Kidney glomerular epithelial cell (primary cell): ENCODE measurements at places on chromosomes 5 and 9.

DNA sequence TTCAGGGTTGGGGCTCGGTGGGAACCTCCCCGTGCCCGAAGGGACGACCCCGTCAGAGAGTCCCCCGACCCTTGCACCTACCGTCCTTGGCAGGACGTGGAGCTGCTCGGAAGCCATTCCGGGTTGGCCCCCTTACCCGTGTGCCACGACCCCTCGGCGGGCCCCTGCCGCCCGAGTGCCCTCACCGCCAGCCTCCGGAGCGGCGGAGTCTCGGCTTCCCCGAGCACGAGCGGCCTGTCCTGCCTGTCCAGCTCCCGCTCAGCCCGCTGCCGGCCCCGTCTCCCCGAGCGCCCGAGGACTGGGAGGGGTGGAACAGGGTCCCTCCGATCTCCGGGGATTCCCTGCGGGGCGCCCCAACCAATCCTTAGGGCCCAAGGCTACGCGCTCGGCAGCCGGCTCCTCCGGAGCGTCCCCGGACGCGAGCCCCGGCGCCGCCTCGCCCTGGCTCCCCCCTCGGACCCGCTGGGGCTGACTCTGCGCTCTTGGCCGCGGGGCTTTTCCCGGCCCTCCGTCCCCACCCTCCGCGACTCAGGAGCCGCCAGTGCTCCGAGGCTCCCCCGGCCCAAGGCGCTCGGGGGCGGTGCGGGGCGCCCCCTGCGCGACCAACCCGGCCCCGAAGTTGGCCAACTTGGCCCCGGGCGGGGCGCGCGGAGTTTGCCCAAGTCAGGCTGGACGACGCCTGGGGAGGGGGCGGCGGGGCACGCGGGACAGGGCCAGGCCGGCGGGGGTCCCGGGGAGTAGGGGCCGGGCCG is 654 bp downstream of the ADAMTS2 start:
- no peak for DNase-seq

DNA sequence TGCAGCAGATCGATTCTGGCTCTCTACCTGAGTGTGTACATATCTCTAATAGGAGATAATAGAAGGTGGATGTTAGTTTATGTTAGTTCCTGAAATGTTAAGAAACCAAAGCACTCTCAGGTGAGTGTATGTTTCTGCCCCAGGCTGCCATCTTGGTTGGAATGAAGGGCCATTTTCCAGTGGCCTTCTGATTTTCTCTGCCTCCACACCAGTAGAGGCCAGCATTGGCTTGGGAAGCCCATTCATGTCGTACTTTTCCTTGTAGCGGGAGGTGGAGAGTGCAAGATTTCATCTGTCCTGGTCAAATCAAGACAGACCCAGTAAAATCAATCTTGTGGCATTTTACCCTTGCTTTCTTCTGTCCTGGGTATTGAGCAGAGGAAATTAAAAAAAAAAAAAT is 91.0 kb downstream of the GAS1 start:
- no peak for DNase-seq

DNA sequence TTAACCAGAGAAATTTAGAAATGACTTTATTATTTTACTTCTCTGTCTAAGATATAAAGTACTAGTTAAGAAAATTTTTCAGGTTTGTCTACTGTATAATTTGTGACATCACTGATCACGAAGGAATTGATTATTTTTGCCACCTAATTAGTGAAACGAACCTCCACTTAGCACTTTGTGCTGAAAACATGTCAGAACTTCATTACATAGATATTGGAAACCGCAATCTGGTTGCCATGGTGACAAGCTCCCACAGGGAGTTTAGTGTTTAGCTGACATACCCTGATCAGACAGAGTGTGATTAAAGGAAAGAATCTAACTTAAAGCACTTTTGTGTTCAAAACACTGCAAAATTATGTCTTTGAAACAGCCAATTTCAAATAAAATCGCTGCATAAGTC is 668.4 kb upstream of the CCNG1 start:
- no peak for DNase-seq

DNA sequence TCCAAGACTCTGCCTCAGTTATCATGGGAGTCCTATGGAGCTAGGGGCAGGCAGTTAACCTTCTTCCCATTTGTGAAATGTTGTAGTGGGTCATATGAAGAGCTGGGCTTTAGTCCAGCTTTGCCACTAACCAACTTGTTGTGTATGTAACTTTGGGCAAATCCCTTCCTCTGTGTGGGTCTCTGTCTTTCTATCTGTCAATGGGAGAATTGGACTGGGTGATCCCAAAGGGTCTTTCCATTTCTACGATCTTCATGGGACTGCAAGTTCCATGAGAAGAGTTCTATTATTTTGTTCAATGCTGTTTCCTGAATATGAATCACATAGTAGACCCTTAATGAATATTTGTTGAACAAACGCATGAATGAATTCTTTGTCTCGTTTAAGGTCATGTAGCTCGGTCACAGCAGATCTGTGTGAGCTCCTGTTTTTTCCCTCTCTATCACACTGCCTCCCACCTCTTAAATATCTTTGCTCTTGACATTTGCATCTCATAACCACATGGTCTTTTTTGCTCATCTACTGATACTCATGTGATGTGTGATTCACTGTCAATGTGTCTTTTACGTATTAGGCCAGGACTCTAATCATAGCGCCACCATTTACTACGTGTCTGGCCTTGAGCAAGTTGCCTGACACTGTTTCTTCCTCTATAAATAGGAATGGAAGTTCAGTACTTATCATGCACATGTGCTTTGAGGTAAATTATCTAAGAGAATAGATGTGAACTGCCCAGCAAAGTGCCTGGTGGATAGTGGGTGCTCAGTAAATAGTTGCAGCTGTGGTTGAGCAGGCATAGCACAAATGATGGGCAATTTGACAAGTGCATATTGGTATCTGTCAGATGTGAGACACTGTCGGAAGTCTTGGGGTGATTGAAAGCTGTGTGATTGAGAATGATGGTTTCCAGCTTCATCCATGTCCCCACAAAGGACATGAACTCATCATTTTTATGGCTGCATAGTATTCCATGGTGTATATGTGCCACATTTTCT is 37.4 kb downstream of the PTTG1 start:
- DNase-seq, result peak; percentile 55

DNA sequence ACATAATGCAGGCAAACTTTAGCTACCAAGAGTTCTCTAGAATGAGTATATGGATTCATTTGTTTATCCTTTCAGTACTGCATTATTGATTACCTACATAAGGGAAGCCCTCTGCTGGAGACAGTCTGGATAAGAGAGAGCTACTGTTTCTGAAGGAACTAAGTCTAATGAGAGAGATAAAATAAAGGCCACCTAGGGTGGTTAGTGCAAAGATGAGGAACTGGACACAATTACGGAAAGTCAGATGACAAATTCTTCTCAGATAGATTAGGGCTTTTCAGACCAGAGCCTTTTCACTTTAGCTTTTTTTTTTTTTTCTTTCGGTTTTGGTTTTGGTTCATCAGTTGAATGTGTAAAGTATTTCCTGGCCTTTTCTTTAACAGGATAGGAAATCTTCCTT is 31.3 kb downstream of the ISOC1 start:
- no peak for DNase-seq

- DNase-seq, result no peak
Measured at GRCh38 chr5:29042152-29042551, 2003.8 kb upstream of the CDH9 start.

GRCh38 chr5:132265336-132266030 is 8.0 kb downstream of the PDLIM4 start:
- peak; percentile 92 for DNase-seq

GRCh38 chr9:81182431-81182830 is 506.9 kb downstream of the TLE1 start:
- peak; percentile 95 for DNase-seq

DNA sequence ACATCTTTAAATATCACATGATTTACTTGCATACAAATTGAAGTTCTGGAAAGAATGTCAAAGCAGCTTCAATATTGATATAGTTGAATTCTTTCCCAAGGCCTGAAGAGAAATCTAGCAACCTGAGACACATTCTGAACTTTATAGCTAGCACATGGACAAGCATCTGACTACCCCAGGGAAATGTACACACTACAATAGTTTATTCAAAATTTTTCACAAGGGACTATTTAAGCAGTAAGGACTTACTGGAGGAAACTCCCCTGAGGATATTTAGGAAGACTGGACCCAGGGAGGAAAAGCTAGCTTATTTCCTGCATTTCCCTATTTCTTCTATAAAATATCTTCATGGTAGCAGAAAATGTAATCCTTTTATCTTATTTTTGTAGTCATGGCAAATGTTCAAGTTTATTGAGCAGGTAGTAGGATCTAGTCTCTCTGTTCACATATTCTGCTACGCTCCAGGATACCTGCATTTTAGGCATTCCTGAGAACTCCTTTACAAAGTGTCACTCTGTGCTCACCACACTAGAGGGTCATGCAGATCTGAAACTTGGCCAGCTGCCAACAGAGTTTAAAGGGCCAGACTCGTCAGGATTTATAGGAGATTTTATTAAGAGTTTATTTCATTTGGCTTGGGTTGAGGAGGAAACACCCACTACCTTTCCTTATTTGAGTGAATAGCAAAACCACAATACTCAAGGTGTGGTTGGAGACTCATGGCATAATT is 348.4 kb upstream of the FTMT start:
- peak; percentile 22 for DNase-seq

DNA sequence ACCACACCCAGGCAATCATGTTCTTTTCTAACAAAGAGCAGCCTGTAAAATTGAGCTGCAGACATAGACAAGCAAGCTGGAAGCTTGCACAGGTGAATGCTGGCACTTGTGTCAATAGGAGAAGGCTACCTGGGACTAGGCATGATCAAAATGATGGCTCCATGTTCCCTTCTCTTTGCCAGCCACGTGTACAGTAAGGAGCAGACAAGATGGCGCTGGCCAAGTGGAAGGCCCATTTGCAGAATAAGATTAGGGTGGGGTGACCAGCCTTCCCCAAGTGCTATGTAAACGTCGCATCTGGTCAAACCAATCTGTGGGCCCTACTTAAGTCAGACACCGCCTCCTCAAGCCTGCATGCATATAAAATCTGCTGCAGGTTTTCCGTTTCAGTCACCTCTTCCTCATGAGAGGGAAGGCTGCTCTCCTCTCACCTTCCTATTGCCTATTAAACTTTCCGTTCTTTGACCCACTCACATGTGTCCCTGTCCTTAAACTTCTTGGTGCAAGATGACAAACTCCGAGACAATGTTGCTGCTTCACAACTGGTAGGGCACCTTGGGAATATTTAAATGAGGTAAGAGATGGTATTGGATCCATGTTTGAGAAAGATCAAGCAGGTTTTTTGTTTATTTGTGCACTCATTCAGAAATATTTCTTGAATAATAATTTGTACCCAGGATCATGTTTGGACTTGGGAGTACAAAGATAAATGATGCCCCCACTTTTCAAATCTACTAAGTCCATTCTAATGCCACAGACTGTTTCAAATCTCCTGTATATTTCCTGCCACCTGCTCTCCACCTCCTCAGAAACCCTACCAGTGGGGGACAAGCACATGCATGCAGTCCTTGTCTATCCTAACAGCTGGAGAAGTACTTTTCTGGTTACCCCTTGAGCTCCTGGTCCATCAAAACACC is 30.7 kb upstream of the TGFBR1 start:
- DNase-seq, result no peak

DNA sequence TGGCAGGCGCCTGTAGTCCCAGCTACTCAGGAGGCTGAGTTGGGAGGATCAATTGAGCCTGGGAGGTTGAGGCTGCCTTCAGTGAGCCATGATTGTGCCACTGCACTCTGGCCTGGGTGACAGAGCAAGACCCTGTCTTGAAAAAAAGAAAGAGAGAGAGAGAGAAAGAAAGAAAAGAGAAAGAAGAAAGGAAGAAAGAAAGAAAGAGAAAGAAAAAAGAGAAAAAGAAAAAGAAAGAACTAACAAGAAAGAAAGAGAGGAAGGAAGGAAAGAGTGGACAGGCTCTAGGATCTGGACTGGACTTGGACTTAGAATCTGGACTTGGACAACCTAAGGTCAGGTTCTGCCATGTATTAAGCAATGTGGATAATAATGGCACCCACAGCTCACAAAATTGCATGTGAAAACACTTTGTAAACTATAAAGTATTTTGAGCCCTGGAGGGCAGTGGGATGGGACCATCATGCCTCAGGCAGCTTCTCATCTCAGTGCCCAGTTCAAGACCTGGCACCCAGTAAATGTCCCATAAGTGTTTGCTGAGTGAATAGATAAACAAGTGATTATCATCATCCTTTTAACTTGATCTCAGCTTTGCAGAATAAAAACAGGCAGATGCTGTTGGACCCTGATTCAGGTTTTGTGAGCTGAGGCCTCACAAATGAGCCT is 12.8 kb upstream of the PHF19 start:
- DNase-seq, result no peak

DNA sequence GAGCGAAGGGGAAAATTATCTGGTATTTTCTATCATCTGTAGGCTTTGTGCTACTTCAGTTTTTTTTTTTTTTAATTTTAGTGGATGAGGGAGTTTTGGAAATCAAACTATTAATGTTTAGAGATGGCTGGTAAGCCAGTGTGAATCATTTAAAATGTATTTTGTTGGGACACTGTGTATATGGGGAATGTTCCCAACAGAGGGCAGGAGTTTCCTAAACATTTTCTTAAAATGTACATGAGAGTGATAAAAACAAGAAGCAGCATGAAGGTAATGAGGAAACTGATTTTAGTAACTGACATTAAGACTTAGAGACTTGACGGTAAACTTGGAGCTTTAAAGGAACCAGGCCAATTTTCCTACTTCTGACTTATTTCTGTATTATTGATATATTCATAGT is 68.2 kb upstream of the ITGA2 start:
- no peak for DNase-seq

DNA sequence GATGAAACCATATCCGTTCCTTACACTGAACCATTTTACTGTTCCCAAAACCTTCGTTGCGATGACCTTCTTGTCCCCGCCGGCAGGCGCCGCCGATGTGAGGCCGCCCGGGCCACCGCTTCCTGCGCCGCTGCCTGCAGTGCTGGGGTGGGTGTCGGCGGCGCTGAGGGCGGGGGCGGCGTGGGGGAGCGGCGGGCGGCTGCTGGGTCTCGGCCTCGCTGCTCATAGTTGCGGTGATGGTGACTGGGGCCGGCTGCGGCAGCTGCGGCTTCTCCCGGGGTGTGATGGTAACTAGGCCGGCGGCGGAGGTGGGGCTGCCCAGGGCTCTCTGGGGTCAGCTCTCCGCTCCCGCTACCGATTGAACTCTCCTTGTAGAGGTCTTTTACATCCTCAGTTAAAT is 14.1 kb upstream of the OR2S2 start:
- no peak for DNase-seq

DNA sequence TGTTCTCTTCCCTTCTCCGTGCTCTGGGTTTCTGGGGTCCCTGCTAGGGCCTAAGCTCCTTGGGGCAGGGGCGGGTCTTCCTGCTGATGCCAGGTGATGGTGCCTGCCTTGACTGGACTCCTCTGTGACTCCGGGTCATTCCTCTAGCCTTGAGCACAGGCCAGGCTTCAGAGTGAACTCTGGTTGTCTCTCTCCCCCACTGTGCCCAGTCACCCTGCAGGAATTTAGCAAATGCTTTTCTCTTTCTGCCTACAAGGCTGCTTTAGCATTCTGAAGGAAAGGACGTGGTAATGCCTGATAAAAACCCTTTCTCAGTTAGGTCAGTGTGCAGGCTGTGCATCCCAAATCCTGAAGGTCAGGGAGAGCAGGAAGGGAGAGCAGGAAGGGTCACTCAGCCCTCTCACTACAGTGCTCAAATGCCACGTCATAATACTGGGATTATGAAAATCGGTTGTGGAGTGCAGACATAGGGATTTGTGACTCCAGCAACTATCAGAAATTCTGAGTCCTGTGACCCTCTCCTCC is 2.7 kb downstream of the CXCL14 start:
- DNase-seq, result peak; percentile 3

- DNase-seq, result peak; percentile 91
Measured at GRCh38 chr5:137220523-137220927, 278.6 kb downstream of the SPOCK1 start.

- DNase-seq, result peak; percentile 35
Measured at GRCh38 chr9:16653491-16654399, 216.7 kb downstream of the BNC2 start.

- DNase-seq, result no peak
Measured at GRCh38 chr5:141960018-141960417, 2.0 kb upstream of the PCDH12 start.
